ENCODE measurements at places on chromosomes 13 and 19.

DNA sequence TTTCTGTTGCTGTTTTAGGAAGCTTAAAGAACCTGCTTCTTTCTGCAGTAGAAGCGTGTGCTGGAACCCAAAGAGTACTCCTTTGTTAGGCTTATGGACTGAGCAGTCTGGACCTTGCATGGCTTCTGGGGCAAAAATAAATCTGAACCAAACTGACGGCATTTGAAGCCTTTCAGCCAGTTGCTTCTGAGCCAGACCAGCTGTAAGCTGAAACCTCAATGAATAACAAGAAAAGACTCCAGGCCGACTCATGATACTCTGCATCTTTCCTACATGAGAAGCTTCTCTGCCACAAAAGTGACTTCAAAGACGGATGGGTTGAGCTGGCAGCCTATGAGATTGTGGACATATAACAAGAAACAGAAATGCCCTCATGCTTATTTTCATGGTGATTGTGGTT lies 103.1 kb downstream of the TNFRSF19 start:
- no peak for DNase-seq

DNA sequence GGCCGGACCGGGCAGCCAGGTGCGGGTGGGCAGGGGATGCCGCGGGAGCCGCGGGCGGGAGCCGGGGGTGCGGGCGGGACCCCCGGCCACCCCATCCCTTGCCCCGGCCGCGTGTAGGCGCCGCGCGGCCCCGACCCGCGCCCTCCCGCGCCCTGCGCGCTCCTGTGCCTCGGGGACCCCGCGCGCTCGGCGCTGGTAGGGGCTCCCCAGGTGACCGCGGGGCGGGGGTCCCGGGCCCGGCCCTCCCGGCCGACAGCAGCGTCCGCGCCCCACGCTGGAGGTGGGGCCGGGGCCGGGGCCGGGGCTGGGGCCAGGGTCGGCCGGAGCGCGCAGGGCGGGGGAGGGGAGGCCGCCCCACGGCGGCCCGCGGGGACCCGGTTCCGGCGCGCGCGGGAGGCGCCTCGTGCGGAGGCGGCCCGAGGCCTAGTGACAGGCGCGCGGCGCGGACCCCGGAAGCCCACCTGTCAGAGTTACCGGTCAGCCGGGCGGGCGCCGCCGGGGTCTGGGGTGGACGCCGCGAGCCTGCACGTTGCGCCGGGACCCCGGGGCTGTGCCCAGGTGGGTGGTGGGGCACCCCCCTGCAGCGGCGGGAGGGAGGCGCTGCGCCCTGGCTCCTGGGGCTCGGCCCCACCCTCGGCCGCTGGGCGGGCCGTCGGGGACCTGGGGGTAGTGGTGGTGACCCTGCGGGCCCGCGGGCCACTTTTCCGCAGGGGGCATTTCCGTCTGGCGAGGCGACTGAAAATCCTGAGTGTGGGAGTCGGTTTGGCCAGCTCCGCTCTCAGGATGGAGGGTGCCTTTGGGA lies 518 bp downstream of the TFDP1 start:
- no peak for DNase-seq

- DNase-seq: no peak
Observed at GRCh38 chr13:90867336-90867683, 480.2 kb upstream of the MIR17HG start.

DNA sequence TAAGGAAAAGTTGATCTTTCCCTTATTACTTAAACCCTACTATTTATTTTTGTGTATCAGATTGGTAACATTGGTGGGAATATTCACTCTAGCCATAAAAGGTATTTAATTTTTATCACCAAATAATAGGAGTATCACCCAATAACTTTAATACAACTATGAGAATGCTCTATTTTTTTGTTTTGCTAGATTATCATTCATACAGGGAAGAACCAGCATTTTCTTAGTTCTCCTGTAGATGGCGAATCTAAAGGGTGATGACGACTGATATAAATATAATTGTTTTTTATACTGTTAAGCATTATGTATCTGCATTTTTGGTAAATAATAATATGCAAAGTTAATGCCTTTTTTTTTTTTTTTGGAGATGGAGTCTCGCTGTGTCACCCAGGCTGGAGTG lies 7.9 kb upstream of the FRY start:
- no peak for DNase-seq

- no peak for DNase-seq
Observed at GRCh38 chr13:65914716-65915115, 1315.4 kb downstream of the PCDH9 start.

- no peak for DNase-seq
Observed at GRCh38 chr13:40318366-40318765, 348.1 kb downstream of the FOXO1 start.

DNA sequence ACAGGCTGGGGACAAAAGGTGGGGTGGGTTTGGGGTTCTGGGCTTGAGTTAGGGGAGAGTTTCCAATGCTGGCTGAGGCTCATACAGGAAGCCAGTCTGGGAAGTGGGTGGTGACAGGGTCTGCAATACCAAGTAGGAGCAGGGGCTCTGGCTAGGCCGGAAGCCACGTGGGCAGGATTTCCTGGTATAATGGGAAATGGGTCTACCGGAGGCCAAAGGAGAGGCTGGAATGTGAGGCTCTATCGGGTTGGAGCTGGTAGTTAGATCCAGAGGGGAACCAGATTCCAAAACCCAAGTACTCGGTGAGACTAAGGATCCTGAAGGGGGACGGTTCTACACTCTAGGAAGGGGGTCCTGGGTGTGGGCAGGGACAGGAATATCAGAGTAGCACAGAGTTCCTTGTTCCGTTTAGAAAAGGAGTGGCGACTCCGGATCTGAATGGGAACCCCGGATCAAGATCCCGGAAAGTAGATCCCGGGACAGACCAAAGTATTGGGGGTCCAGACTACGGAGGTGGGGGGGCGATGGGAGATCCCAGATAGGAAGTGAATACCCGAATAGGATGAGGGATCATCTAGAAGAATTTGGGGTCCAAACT lies 802 bp downstream of the CDC37 start:
- DNase-seq: no peak

DNA sequence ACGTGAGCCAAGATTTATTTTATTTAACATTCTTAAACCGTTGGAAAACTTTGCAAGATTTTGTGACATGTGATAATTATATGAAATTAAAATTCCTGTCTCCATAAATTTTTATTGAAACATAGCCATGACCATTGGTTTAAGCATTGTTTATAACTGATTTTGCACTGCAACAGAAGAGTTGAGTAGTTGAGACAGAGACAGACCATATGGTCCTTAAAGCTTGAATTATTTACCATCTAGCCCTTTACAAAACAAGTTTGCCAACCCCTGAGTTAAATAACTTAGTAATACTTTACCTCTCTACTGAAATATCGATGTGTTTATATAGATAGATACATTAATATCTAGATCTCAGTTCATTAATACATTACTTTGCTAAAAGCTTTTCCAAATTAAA lies 814.1 kb upstream of the GPC6 start:
- DNase-seq: no peak

DNA sequence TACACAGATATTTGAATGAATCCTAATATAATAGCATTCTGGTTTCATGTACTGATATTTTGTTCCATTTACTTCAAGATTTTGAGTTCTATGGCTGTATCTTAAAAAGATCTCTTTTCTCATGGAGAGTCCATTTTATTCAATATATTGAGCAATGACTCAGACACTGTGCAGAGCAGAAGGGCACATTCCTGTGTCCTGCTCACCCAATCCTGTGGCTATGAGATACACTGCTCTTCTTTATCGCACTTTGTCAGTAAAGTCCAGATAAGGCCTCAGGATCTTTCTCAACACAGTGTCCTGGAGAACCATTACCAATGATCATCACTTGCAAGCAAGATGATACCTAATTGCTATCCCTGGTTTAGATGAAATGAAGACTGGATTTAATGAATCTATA lies 155.0 kb downstream of the CYSLTR2 start:
- DNase-seq: no peak

GRCh38 chr13:32746474-32746873 lies 160.2 kb downstream of the PDS5B start:
- no peak for DNase-seq

- no peak for DNase-seq
Observed at GRCh38 chr13:111394211-111394922, 73.9 kb downstream of the TEX29 start.

DNA sequence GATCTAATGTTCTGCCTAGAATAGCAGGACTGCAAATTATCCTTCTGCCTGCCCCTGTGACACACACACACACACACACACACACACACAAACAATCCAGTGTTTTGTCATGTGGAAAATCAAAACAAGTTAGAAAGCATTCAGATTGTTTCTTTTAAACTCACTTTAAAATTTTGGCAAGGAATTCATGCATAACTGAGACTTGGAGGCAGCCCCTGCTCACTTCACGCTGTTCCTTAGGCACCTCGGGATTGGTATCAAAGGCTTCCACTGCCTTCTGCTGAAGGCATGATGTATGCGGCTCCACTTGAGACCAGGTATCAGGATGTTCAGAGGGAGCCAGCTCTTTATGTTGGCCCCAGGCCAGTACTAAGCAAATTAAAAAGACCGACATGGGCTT lies 158.7 kb downstream of the OXGR1 start:
- no peak for DNase-seq

- no peak for DNase-seq
Observed at GRCh38 chr19:38195237-38195636, 28.8 kb downstream of the DPF1 start.

GRCh38 chr19:4578552-4579248 lies 19.2 kb upstream of the SEMA6B start:
- no peak for DNase-seq

GRCh38 chr13:96053003-96053703 lies at the start of gene UGGT2:
Gene UGGT2, minus strand, starts transcription at chr13:96053401. Its CDS starts 89 bp downstream, at chr13:96053312.
- DNase-seq: no peak

- no peak for DNase-seq
Observed at GRCh38 chr13:33649212-33649878, 168.6 kb upstream of the RFC3 start.

DNA sequence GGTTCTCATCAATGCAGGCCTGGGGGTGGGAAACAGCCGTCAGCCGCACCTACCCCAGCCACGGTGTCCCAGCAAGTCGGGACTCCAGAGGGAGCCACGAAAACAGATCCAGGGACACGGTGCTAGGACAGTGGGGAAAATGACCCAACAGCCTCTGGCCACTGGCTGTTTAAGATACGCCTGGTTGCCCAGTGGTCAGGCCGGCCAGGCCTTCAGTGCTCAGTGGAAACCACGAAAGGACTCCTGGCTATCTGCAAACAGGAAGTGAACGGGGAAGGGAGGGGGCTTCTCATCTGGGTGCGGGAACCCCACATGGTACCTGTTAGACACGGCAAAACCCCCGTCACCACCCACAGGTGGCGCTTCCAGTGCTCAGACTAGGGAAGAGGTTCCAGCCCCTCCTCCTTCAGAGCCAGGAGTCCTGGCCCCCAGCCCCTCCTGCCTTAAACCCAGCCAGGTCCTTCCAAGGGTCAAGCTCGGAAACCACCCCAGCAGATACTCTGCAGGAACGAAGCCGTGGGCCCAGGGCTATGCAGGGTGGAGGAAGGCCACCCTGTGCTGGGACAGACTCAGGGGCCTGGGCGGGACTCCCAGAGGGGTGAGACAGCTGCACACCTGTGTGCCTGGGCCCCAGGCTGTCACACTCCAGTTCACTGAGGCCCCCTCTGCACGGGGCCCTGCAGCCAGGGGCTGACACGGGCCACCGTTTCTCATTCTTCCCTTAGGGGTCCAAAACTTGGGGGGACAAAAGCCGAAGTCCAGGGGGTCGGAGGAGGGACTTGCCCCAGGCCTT lies 4.5 kb downstream of the PPP1R12C start:
- no peak for DNase-seq

GRCh38 chr13:93169980-93170379 lies 56.6 kb upstream of the GPC6 start:
- DNase-seq: no peak

GRCh38 chr19:48646001-48646721 lies at the start of gene CA11:
Gene CA11, minus strand, starts transcription at chr19:48646187. Its CDS starts 555 bp downstream, at chr19:48645632.
- peak; percentile 89 for DNase-seq

GRCh38 chr19:8573316-8573715 lies 3.9 kb downstream of the MYO1F start:
- DNase-seq: no peak

GRCh38 chr13:46168783-46169182 lies 13.2 kb downstream of the LCP1 start:
- no peak for DNase-seq

- DNase-seq: no peak
Observed at GRCh38 chr19:14390548-14390947, 9.3 kb downstream of the ADGRE5 start.

- DNase-seq: no peak
Observed at GRCh38 chr13:52738719-52739467, 727 bp downstream of the CNMD start.

DNA sequence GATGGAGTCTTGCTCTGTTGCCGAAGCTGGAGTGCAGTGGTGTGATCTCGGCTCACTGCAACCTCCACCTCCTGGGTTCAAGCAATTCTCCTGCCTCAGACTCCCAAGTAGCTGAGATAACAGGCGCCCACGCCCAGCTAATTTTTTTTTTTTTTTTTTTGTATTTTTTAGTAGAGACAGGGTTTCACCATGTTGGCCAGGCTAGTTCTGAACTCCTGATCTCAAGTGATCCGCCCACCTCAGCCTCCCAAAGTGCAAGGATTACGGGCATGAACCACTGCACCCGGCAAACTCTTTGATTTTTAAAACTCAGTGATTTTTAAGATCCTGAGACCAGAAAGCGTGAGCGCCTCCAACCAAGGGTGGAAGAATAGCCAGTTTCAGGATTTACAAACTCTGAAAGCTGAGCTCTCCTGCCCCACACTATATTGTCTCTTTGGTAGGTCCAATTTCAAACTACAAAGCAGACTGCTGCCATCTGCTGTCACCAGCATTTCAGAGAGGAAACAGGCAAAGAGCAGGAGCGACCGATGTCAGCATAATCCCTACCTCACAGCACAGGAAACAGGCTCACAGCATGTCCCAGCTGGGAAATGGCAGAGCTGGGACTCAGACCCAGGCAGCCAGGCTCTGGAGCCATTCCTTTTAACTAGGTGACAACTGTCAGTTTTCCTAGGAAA lies 9.2 kb downstream of the NOSIP start:
- no peak for DNase-seq
